ENCODE measurements at places on chromosomes 7 and 10.

GRCh38 chr10:43265799-43266721 is 805 bp downstream of the RASGEF1A start:
- DNase-seq: no peak

DNA sequence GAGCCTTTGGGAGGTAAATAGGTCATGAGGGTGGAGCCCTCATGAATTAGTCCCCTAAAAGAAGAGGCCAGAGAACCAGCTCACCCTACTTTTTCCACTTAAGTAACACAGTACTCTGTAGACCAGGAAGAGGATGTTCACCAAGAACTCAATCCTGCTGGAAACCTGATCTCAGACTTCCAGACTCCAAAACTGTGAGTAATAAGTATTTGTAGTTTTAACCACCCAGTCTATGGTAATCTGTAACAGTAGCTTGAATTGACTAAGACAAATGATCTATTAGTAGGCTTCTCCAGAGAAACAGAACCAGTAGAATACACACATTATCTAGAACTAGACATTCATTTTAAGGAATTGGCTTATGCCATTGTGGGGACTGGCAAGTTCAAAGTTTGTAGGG is 51.5 kb downstream of the ANKMY2 start:
- DNase-seq: no peak

DNA sequence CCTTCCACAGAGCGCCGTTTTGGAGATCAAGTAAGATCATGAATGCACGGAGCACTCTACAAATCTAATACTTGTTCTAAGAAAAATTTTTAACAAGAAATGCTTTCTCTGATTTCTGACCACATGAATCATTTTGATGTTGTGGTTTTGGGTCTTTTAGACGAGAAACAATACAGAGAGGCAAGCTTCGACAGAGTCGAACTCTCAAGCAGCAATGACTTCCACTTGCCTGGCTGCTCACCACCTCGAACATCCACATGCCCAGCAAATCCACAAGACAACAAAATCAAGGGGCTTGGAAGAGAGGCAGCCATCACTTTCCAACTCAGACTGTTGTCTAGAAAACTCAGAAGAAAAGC is 69.4 kb upstream of the GSDME start:
- no peak for DNase-seq

DNA sequence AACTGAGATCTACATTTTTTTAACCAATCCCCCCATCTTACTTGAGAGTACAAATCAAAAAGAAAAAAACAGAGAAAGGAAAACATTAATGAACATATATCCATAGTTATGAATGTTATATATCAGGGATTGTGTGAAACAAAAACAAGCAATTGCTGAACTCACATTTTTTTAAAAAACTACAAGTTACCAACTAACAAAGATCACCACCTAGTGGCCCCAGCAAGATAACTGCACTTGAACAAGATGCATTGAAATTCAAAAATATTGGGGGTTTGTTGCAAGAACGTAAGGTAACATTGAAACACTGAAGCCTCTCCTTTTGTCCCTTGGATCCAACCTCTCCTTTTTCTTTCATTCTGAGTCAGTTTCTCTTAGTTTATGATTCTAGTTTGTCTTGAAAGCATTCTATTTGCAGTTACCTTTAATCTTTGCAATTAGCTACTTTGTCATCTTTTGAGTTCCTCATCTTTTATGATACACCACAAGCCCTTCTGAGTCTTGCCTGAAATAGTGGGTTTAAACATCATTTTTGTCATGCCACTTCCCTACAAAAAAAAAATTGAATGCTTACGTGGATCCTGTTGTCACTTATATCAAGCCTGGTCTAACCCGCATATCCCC is 87.3 kb upstream of the TES start:
- DNase-seq: peak; percentile 11

- DNase-seq: no peak
Observed at GRCh38 chr7:135207406-135208101, 3.8 kb downstream of the WDR91 start.

GRCh38 chr10:6259153-6259552 is 56.4 kb downstream of the PFKFB3 start:
- no peak for DNase-seq

GRCh38 chr7:28669330-28669729 is 257.0 kb downstream of the CREB5 start:
- no peak for DNase-seq

GRCh38 chr7:114922652-114923402 is 933 bp downstream of the MDFIC start:
- DNase-seq: peak; percentile 54

DNA sequence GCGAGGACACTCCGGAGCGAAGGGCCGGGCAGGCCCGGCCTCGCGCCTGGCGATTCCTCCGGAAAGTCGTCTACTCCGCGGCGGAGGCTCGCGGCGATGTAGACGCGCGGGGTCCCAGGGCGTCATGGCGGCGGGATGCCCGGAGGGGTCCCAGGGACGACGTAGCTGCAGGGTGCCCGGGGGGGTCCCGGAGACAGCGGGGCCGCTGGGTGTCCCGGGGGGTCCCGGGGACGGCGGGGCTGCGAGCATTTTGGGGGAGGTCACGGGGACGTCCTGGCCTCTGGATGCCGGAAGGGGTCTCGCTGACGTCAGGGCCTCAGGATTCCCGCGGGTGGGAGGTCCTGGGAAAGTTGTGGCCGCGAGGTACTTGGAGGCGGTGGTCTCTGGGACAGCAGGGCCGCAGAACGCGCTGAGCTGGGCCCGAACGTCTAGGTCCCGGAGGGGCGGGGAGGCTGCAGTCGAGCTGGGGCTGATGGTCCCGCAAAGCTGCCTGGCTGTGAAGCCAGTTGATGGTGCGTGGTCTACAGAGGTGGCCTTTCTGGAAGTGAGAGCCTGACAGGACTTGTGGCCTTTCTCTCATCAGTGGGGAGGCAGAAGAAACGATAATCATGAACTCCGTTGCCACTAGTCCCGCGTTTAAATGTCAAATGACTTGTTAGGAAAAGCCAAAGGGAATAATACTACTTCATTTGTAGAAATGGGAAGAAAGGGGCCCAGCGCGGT is 637 bp downstream of the HSPA14 start:
- peak; percentile 64 for DNase-seq

- DNase-seq: no peak
Observed at GRCh38 chr7:27116962-27117886, 13.3 kb downstream of the HOXA4 start.

DNA sequence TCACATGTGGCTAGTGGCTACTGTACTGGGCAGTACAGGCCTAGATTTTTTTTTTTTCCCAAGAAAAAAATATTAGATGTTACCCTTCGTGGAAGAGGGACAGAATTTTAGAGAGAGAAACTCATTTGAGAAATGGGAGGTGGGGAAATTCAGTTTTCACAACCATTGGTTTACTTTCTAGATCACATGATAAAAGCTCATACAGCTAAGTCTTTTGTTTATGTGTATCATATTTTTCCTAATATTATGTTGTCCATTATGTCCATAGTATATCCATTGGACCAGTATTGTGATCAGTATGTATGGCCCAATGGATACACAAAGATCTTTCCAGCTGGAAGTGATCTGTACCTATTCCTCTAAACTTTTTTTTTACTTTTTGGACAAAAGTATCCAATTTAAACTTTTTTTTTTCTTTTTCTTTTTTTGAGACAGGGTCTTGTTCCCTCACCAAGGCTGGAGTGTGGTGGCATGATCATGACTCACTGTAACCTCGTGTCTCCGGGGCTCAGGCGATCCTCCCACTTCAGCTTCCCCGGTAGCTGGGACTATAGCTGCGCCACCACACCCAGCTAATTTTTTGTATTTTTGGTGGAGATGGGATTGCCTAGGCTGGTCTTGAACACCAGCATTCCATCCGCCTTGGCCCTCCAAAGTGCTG is 4.1 kb downstream of the CALU start:
- DNase-seq: no peak

DNA sequence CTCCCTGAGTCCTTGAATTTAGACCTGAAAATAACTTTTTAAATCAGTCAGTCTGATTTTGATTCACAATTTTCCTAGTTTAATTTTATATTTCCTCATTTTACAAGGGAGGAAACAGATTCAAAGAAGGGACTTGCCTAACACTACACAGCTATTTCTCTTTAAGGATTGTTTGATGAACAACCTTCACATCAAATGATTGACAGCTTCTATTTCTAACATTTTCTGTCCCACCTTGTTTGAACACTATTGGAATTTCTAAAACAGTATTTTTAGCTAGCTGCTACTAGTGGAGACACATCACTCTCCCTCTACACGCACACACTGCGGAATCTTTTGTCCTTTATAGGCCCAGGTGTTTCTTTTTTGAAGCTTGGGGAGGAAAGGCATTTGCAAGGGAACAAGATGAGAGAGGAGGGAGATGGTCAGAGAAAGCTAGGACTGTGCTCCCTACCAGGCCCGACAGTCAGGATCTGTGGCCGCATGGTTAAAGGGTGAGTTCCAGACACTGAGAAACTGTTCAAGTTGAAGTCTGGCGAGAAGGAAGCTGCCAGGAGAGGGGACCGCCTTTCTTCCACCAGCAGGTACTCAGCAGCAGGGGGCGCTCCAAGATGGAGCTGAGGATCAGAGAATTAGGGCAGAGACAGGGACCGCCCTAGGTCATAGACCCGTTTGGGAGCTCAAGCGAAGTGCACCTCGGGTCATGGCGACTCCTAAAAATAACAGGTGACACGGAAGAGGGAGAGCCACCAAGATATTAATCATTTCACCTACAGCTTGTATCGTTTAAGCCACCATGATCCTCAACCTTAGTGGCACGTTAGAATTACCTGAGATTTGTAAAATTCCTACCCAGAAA is 49.7 kb downstream of the DNAJC12 start:
- DNase-seq: peak; percentile 77

- DNase-seq: no peak
Observed at GRCh38 chr10:57098146-57098545, 737.1 kb upstream of the ZWINT start.

DNA sequence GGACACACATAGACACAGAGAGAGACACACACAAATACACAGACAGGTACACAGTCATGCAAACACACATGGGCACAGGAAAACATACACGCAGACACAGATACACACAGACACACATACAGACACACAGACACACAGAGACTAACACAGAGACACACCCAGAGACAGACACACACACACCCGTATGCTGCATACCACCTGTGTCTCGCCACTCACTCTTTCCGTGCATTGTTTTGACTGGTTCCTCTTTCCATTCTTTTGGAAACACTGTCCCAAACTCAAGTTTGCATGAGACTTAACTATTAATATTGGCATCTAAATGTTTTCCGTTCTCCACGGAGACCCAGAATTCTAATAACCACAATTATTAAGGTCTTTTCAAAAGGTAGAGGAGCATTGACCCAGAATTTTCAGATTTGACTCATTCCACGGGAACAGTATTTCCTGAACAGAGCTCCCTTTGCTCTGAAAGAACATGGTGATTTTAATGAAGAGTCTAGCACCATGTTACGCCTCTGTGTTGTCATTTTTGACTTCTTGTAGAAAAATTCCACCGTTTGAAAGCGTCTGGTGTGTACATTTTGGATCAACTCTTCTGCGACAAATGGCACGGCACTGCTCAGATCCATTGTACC is 141.2 kb upstream of the RNF32 start:
- DNase-seq: no peak
